Left forelimb (tissue), 1 donor: ENCODE measurements at places on chromosomes 1 and 21.

GRCh38 chr1:160645386-160646130 lies 1.3 kb downstream of the SLAMF1 start:
- DNase-seq = no peak

- DNase-seq = peak; percentile 80
Measured at GRCh38 chr1:147225193-147225730, at the start of gene FMO5. Gene FMO5 (minus strand): TSS chr1:147225339. CDS start chr1:147225029, 310 bp downstream.

DNA sequence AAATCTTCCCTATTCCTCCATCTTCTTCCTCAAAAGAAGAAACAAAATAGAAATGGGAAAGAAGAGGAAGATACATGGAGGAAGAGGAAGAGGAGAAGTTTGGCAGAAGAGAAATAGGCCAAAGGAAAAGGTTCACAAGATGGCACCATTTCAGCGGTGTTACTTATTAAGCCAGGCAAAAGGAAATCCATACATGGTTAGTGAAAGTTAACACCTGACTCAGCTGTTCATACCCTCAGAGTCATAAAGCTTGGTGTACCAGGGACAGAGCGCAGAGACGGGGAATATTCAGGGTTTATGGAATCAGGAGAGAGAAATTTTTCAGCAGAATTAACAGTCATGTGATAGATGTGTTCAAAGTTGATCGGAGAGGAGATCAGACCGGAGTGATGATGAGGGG lies 70.6 kb downstream of the COQ8A start:
- no peak for DNase-seq

DNA sequence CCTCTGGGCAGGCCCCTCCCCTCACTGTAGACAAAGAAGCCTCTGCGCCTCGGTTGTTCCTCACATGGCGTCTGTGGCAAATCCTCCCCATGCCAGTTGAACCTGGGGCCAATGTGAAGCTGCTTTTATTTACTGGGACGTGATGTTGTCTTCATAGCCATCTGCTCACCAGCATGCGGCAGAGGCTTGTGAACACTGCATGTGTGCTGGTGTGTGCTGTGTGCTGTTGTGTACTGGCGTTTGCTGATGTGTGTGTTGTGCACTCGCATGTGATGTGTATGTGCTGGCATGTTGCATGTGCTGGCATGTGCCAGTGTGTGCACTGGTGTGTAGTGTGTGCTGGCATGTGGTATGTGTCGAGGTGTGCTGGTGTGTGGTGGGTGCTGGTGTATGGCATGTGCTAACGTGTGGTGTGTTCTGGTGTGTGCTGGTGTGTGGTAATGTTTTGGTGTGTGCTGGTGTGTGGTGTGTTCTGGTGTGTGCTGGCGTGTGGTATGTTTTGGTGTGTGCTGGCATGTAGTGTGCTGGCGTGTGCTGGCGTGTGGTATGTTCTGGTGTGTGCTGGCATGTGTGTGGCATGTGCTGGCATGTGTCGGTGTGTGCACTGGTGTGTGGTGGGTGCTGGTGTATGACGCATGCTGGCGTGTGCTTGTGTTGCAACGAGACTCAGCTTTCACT lies 37.2 kb upstream of the TRAPPC10 start:
- DNase-seq = no peak

GRCh38 chr1:151619489-151620093 lies 7.7 kb downstream of the SNX27 start:
- DNase-seq = no peak
